ENCODE measurements at places on chromosomes 1 and 21.
A peak's percentile ranks its signal among the peaks of the same experiment; 100 is the strongest.

DNA sequence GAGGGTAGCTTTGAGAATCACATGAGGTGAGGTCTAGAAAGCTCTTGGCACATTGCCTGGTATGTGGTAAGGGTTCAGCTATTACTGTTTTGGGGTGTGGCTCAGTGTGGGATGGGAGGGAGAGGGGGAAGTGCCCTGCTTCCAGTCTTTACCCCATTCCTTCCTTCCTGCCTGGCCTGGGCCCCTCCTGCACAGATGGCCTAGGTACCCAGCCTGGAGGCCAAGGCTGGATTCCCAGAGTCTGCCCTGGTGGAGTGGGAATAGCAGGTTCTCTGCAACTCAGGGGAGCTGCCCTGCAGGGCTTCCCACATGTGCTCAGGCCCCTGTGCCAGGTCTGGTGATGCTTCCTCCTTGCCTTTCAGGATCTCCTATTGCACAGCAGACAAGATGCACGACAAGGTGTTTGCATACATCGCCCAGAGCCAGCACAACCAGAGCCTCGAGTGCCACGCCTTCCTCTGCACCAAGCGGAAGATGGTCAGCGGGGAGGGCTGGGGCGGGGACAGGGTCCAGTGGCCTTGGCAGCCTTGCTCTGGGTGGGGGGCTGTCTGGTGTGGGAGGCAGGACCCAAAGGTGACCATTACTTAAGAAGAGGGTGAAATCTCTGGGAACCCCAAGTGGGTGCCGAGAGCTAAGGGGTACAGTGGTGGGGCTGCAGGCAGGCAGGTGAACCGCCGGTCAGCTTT is 13.5 kb downstream of the LDLRAP1 start:
- DNase-seq, result no peak

DNA sequence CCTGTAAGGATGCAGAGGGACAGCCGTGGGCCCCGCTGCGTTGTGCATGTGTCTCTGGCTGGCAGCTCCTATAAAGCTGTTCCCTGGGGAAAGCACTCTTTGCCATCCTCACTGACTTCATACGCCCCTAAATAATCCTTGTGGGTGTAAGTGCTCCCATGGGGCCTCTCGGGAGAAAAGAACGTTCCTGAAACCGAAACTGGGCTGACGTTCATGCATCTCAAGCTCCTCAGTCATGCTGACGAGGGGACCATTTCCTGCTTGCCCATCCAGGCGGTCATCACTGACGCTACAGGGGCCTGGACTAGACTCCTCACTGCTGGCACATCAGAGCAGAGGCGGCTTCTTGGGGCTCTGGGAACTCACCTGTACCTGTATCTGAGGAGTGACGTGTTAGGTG is 73.1 kb upstream of the USP24 start:
- no peak for DNase-seq

DNA sequence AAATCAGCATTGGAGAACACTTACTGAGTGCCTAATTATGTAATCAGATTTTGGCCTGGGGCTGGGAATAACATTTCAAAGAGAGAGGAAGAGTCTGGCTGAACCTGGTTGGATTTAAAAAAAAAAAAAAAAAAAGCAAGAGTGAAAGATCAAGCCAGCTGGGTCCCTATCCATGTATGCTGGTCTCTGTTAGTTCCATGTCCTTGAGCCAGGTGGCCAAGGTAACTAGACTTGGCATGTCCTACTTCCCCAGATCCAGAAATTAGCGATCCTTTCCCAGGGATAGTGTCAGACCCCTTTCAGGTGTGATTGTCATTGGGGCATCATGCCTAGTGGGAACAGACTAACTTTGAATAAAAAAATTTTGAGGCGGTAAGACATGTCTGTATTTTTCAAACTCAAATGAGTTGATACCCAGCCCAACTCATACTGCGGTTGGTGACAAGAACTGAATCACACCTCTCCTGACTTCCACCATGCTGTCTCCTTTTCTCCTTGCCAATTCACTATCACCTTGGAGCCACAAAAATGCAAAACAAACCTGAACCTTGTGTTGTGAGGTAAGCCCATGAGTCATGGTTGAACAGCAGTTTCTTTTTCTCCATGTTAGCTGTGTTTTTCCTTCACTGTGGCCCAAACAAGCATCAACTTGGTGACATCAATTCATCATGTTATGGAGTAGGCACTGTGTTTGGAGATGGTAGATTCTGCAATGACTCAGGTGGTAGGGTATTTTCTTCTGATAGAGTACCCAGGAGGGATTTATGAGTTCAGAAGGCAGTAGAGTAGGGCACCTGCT is 24.5 kb upstream of the PPP2R5A start:
- peak; percentile 3 for DNase-seq

GRCh38 chr1:223259462-223259861 is 104.5 kb downstream of the SUSD4 start:
- DNase-seq, result no peak

Data from NCI-H1105 (cell line).